ENCODE measurements at places on chromosomes 7 and 10. TPM values are rescaled to one million over a fixed set of nuclear protein-coding genes. Genes with fewer than 3 reads are reported as not detected.

GRCh38 chr10:78336402-78336791, 302.7 kb downstream of the RPS24 start:
- peaks cover 5% of the 10 kb centered on the region for H3K27me3 ChIP-seq
- H3K36me3 ChIP-seq: no peaks in the 10 kb centered on the region
- no peaks in the 10 kb centered on the region for H3K4me1 ChIP-seq
- no peak overlapping the region for H3K4me3 ChIP-seq
- no peak for DNase-seq

GRCh38 chr7:13829231-13829630, 160.2 kb downstream of the ETV1 start:
- no peak for DNase-seq
- no peaks in the 10 kb centered on the region for H3K36me3 ChIP-seq
- H3K4me1 ChIP-seq: no peaks in the 10 kb centered on the region
- no peak overlapping the region for H3K27ac ChIP-seq

GRCh38 chr7:116582164-116582732, 57.4 kb downstream of the CAV1 start:
- H3K27me3 ChIP-seq: no peaks in the 10 kb centered on the region
- DNase-seq: no peak
- no peaks in the 10 kb centered on the region for H3K36me3 ChIP-seq
- H3K4me1 ChIP-seq: peaks cover 21% of the 10 kb centered on the region
- no peak overlapping the region for H3K4me3 ChIP-seq

DNA sequence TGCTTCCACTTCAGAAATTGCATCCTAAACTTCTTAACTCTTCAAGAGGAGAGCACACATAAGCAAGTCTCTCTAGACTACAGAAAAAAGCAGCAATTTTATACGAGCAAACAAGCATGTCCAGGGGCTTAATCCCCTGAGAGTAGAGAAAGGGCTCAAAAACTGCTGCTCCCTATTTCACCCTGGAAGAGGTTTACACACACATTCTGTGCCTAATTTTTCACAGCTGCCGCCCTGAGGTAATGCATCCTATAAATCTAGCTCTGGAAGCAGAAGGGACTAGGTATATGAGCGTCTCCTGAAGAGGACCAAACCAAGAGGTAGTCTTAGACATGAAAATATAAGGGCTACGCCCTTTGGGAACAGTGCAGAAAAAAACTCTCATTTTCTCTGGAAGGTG, 73.1 kb downstream of the CRPPA start:
- no peaks in the 10 kb centered on the region for H3K36me3 ChIP-seq
- H3K4me1 ChIP-seq: no peaks in the 10 kb centered on the region
- no peak overlapping the region for H3K4me3 ChIP-seq
- H3K27ac ChIP-seq: no peak overlapping the region
- no peak for DNase-seq

GRCh38 chr7:21041666-21042065, 255.0 kb upstream of the SP8 start:
- H3K4me1 ChIP-seq: no peaks in the 10 kb centered on the region
- no peak overlapping the region for H3K27ac ChIP-seq
- no peak for DNase-seq
- H3K36me3 ChIP-seq: no peaks in the 10 kb centered on the region
- H3K27me3 ChIP-seq: no peaks in the 10 kb centered on the region
- H3K4me3 ChIP-seq: no peak overlapping the region

- no peaks in the 10 kb centered on the region for H3K36me3 ChIP-seq
- DNase-seq: no peak
- H3K27me3 ChIP-seq: no peaks in the 10 kb centered on the region
- no peaks in the 10 kb centered on the region for H3K4me1 ChIP-seq
- no peak overlapping the region for H3K4me3 ChIP-seq
These were observed 296.7 kb upstream of the GNAI1 start for GRCh38 chr7:79837915-79838314.

GRCh38 chr10:22702348-22702747, 12.0 kb downstream of the PIP4K2A start:
- H3K4me1 ChIP-seq: peaks cover 62% of the 10 kb centered on the region
- no peak overlapping the region for H3K27ac ChIP-seq
- H3K4me3 ChIP-seq: no peak overlapping the region
- H3K27me3 ChIP-seq: no peaks in the 10 kb centered on the region
- peaks cover 57% of the 10 kb centered on the region for H3K36me3 ChIP-seq

- H3K27me3 ChIP-seq: peaks cover 46% of the 10 kb centered on the region
- no peak for DNase-seq
- no peaks in the 10 kb centered on the region for H3K36me3 ChIP-seq
- H3K4me1 ChIP-seq: peaks cover 7% of the 10 kb centered on the region
- H3K4me3 ChIP-seq: peak overlapping the region; percentile 52
- H3K27ac ChIP-seq: no peak overlapping the region
These were observed 1.9 kb downstream of the FZD1 start for GRCh38 chr7:91266067-91266688.

DNA sequence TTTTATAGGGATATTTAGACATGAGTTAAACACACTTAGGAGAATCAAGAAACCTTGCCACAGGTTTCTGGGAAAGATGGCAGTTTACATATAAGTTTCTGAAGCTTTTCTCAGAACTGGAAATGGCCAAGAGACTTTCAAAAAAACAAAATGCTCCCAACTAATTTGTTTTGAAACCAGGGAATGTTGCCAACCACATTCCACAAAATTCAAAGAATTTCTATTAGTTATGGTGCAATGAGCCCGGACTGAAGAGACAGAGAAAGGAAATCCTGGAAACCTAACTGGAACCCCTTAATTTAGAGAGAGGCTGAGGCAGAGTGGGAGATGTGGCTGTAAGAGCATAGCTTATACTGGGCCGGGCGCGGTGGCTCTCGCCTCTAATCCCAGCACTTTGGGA, 128.5 kb downstream of the PTEN start:
- H3K4me3 ChIP-seq: no peak overlapping the region
- peaks cover 2% of the 10 kb centered on the region for H3K4me1 ChIP-seq
- peaks cover 14% of the 10 kb centered on the region for H3K27me3 ChIP-seq
- no peak overlapping the region for H3K27ac ChIP-seq

DNA sequence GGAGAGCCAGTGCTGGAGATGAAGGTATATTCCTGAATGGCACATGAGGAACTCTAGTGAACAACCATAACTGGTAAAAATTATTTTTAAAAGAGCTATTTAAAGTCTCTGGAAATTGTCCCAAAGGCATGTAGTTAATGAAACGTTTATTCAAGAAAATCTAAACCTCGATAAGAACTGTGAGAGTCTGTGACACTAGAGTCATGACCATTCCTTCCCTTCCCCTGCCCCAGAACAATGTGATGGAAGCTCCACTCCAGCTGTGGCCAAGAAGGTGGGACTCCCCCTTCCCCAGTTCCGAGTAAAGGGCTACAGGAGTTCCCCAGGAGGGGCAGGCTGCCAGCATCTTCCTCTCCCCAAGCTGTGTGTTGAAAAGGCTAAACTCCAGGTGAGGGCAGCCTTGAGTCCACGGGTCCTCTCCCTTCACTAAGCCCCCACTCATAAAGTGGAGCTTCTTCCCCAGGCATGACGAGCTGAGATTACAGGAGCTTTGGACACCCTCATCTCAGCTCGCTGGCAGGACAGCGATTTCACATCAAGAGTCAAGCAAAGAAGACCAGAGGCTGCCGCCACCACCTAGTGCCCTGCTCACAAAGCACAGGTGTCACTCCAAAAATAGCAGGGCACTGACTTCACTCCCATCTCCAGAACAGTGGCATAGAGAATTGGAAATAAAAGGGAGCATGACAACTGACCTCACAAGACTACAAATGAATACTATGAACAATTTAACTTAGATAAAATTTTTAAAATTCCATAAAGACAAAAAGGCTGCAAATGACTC, 68.5 kb downstream of the NHLRC2 start:
- no peak for DNase-seq
- H3K36me3 ChIP-seq: no peaks in the 10 kb centered on the region
- peaks cover 36% of the 10 kb centered on the region for H3K27me3 ChIP-seq
- H3K27ac ChIP-seq: no peak overlapping the region
- no peak overlapping the region for H3K4me3 ChIP-seq

- no peak overlapping the region for H3K4me3 ChIP-seq
- no peak for DNase-seq
- H3K27me3 ChIP-seq: peaks cover 11% of the 10 kb centered on the region
- H3K36me3 ChIP-seq: no peaks in the 10 kb centered on the region
- H3K4me1 ChIP-seq: no peaks in the 10 kb centered on the region
These were observed 45.4 kb downstream of the CTNNA3 start for GRCh38 chr10:67650558-67650957.

DNA sequence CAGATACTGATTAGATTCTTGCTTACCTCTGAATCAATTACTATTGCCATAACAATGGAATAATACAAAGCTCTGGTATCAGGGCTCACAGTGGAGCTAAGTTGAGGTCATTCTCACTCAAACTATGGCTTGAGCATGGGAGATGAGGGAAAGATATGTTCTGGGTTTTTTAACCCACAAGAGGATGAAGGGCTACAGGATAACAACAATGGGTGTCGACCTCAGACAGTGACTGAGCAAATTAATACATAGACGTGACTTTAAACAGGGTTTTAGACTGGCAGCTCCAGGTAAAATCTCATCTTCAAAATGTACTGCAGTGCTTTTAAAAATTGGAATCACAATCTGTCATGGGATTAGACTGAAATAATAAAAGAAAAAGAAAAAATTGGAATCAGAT, 7.5 kb upstream of the HIBADH start:
- H3K36me3 ChIP-seq: no peaks in the 10 kb centered on the region
- H3K27ac ChIP-seq: no peak overlapping the region
- H3K27me3 ChIP-seq: peaks cover 7% of the 10 kb centered on the region
- no peak overlapping the region for H3K4me3 ChIP-seq
- H3K4me1 ChIP-seq: no peaks in the 10 kb centered on the region
- no peak for DNase-seq

The UNCX gene
- not detected for total RNA-seq

The PON1 gene
- not detected for total RNA-seq

Measured in activated T-helper 2 cell treated with anti-CD3 and anti-CD28 coated beads, Interferon-gamma antibody, Interleukin-2, Interleukin-4, amounts not matched to agents 10 μg/mL and 5 μg/mL and 100 μg/mL, durations not matched to agents 14 hours and 24 hours and 36 hours (primary cell).